ENCODE measurements at places on chromosomes 5 and 9. TPM values are rescaled to one million over a fixed set of nuclear protein-coding genes. Genes with fewer than 3 reads are reported as not detected.

PAEP gene
- total RNA-seq, result not detected

FBXL7 gene
- 25.3 TPM for total RNA-seq

RORB gene
- 2.2 TPM for total RNA-seq

ADAMTSL2 gene
- 1.3 TPM for total RNA-seq

ZNF879 gene
- 5.7 TPM for total RNA-seq

SCGB3A2 gene
- total RNA-seq, result 1.2 TPM

GALNT12 gene
- total RNA-seq, result 2.7 TPM

SPATA31E1 gene
- total RNA-seq, result 0.71 TPM

COL5A1 gene
- 28.9 TPM for total RNA-seq

NR5A1 gene
- not detected for total RNA-seq

LHX2 gene
- total RNA-seq, result 6.7 TPM

DIRAS2 gene
- total RNA-seq, result 0.27 TPM

GRCh38 chr5:175603987-175604739 lies 53.7 kb upstream of the HRH2 start:
- DNase-seq, result no peak

DNA sequence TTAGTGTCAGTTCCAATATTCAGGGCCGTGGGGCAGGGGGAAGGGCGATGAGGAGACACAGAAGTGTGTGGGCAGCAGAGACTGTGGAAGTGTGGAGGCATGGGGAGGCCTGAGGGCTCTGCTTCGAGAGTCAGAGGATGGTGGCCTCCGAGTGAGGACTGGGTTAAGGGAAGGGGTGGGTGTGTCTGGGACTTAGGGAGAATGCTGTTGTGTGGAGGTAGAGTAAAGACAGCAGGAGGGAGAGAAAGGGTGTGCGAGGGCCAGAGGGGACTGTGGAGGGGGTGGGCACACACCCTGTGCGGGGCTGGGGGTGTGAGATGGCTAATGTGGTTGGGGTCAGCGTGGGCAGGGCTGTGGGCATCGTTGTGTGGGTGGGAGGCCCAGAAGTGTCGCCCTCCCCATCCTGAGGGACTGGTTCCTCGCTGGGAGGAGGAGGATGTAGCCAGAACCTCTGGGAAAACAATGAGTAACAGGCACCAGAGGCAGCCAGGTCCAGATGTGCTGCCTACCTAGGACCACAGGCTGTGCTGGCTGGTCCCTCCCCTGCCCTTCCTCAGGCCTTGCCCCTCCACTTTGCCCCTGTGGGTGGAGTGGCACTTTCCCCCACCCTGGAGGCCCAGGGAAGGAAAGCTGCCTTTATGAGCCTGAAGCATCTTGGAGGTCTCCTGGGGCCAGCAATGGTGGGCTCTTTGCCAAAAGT lies 4.2 kb downstream of the USP20 start:
- DNase-seq, result no peak

GRCh38 chr9:128713941-128714573 lies 9.9 kb downstream of the ZDHHC12 start:
- no peak for DNase-seq

- peak; percentile 73 for DNase-seq
These were observed at the start of gene PIP5K1B for GRCh38 chr9:68704814-68705530. TSS of gene PIP5K1B (plus strand) at chr9:68705240. CDS start at chr9:68822615, 117,375 bp downstream.

- peak; percentile 28 for DNase-seq
These were observed 45.3 kb downstream of the RAPGEF6 start for GRCh38 chr5:131589510-131590348.

- DNase-seq, result peak; percentile 63
These were observed 136.3 kb upstream of the RASEF start for GRCh38 chr9:83199240-83199639.

DNA sequence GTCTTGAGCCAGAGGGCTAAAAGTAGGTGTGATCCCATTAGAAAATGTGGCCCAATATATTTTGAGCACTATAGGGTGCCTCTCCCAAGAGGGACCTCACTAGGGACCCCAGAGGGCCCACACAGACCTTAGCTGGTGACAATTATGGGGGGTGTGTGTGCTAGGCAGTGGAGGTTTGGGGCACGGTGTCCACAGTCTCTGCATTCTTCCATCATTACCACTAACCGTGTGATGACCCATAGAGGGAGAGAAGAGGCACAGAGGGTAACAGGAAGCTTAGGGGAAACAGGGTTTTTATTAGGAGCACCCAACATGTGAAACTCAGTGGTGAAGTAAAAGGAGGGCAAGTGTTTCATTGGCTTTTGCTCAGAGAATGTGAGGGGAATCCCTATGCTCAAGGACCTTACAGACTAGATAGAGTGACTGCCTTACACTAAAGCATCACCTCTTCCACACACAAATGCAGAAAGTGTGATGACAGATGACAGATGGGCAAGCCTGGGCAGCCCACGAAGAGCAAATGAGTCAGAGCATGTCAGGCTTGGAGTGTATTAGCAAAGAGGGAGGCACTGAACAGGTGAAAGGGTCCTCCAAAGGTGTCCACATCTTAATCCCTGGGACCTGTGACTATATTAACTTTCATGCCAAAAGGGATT lies 2.5 kb upstream of the ACTL7A start:
- no peak for DNase-seq

- no peak for DNase-seq
These were observed 85.6 kb downstream of the CDH18 start for GRCh38 chr5:19902316-19902934.

DNA sequence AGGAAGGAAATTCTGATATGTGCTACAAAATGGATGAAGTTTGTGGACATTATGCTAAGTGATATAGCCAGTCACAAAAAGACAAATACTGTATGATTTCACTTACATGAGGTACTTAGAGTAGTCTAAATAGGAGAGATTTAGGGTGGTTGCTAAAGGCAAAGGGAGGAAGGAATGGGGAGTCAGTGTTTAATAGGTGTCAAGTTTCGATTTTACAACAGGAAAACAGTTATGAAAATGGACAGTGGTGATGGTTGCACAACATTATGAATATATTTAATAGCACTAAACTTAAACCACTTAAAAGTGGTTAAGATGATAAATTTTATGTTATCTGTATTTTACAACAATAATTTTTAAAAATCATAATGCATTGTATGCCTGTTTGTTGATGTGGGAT lies 40.4 kb upstream of the ECM2 start:
- no peak for DNase-seq

DNA sequence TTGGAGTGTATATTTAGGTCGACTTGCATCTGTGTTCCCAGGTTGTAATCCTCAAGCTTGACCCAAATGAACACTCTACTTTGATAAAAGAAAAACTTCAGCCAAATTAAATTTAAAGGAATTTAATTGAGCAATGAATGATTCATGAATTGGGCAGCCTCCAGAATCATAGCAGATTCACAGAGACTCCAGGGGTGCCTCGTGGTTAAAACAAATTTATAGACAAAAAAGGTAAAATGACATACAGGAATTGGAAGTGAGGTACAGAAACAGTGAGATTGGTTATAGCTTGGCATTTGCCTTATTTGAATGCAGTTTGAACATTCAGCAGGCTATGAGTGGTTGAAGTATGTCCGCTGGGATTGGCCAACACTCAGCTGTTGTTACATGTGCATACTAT lies 21.6 kb upstream of the SPATA31D4 start:
- no peak for DNase-seq

- peak; percentile 87 for DNase-seq
These were observed 372.8 kb upstream of the PIK3R1 start for GRCh38 chr5:67842806-67843205.

DNA sequence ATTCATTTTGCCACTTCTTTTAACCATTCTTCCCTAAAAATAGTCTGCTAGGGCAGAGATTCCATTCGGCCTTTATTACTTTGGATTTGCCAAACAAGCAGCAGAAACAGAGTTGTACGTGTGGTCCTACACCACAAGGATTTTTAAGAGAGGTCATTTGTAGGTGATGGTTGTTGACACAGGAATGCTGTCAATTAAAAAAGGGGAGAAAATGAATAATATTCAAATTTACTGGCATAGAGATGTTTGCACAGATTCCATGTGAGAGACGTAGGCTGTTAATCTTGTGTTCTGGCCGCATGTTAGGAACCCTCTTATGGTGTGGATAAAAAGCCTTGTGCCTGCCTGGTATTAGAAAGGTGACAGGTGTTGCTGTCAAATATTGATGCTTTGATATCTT lies 34.9 kb downstream of the TRIO start:
- no peak for DNase-seq

DNA sequence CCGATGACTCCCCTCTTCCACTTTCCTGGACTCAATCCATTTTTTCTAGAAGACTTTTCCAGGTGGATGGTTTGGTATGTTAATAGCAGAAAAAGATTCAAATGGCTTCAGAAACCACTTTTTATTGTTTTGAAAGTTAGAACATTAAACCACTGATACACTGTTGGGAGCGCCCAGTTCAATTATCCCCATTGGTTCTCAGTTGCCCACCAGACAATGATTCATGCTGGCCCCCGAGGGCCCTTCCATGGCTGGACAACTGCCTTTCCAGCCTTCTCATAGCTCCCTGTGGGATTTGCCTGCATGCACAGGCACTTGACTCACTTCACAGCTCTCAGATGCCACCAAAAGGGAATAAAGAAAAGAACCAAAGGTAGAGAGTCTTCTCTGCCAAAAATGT lies 21.3 kb upstream of the ANKRD34B start:
- no peak for DNase-seq

GRCh38 chr9:21251190-21251589 lies 11.4 kb upstream of the IFNA14 start:
- no peak for DNase-seq

DNA sequence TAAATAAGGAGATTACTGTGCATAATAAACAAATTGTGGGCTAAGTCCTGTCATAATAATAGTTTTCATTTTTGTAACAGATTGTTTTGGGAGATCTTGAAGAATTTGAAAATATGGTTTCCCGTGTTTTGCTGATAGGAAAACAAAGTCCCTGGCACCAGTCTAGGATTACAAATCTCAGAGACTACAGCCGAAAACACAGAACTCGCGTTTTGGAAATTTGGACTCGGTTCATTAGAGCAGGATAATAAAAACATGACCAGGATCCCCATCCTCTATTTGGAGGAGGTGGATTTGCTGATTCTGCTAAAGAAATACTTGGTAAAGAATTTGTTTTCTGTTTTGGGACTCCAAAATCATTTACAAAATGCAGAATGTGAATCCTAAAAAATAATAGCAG lies 1194.4 kb downstream of the DTWD2 start:
- DNase-seq, result no peak

DNA sequence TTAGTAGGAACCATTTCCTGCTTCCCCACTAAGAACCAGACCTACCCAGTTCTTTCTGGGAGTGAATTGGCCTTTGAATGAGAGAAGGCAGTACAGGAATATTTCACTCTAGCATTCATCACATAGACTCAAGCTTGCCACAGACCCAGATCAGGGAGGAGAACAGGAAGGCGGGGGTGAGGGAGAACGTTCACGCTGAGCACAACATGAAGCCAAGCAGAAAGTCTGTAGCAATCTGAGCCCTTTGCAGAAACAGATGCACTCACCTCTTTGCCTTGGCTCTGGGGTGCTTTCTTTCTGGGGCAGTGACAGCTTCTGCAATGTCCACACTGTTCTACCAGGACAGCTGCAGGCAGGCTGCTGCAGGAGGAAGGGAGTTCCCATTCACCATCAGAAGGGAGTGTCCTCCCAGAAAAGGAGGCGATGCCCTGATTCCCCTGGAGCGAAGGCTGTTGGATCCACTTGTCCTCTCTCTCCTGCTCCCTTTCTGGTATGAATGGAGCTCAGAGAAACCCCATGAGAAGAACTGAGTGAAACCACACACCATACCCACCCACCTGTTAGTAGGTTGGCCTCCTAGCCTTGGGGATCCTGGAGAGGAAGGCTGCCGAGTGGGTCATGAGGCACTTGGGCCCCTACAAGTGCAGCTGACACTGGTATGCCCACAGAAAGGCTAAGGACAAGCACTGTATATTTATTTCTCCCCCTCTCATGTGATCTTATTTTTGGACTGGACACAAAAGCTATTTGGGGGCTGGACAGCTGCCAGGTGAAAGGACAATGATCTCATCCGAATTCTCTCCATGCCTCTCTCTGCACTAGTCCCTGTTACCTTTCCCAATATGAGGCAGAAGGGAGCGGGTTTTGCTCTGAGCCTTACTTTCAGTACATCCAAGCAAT lies 11.7 kb upstream of the FGF1 start:
- no peak for DNase-seq

DNA sequence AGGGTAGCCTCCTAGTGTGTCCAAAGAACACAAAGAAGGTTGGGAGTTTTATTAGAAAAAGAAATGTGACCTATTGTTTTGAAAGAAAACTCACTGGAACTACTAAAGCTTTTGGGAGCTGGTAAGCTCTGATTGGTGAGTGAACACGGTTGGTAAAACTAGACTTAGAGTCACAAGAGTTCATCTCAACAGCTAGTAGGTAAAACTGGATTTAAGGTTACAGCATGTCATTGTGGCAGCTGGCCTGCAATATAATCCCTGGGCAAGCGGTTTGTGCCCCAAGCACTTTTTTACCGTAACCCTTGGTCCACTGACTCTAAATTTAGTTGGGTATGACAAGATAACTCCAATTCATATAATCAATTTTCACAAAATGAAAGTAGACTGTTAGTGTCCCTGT lies 47.4 kb downstream of the UBAP2 start:
- DNase-seq, result no peak

DNA sequence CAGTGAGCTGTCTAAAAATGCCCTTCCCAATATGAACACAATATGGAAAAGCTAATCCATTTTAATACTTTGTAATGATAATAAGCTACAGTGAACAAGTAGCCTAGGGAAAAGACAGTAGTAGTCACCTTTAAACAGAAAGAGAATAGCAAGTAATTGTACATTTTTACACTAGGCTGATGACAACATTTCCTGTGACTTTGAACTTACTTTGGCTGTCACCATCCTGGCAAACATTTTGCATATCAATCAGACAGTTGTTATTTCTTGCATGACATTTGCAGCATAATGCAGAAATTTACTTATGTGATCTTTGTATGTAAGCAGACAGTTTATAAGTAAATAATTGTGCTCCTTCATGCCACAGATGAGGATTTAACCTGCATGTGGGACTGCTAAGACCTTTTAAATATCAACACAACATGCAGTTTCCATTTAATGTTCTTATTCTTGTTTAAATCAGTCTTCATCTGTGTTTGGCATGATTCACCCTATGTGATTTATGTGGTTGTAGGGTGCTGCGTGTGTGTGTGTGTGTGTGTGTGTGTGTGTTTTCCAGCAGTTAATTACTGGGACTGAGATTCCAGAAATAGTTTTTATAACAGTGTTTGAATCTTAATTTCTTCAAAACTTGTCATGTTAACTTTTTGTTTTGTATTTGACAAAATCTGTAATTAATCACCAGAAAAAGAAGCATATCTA lies 997.1 kb upstream of the ARRDC3 start:
- DNase-seq, result no peak
